Hematopoietic multipotent progenitor cell (in vitro differentiated cells): ENCODE measurements at places on chromosomes 11 and 22. TPM values are rescaled to one million over a fixed set of nuclear protein-coding genes. Genes with fewer than 3 reads are reported as not detected.

The ELF5 gene
- total RNA-seq, result not detected

- DNase-seq, result no peak
Measured at GRCh38 chr11:73493956-73494598, 103.8 kb downstream of the FAM168A start.

GRCh38 chr11:107041088-107041444 lies 22.8 kb upstream of the GUCY1A2 start:
- no peak for DNase-seq

The OTOG gene
- not detected for total RNA-seq

GRCh38 chr11:76523786-76524436 lies 79.1 kb downstream of the EMSY start:
- DNase-seq, result no peak

The MLC1 gene
- total RNA-seq, result 139 TPM

The DDT gene
- total RNA-seq, result 202 TPM

GRCh38 chr11:71532036-71532610 lies 5.1 kb downstream of the KRTAP5-7 start:
- DNase-seq, result no peak

GRCh38 chr11:128625326-128625725 lies 38.0 kb upstream of the ETS1 start:
- no peak for DNase-seq

DNA sequence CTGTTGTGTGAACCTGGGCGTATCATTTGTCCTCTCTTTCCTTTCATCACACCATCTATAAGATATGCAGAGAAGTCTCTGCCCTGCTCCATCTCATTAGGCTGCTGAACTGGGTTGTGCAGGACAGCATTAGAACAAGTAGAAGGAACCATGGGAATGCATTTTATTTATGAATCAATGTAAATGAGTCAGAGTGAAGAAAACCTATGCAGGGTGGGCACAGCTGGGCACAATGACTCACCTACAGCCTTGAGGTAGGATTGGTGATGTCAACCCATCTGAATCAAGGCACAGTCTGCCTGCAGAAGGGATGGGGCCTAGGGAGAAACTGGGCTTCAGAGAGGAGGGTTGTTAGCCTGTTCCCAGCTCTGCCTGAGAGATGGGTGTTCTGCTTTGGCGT lies 123.4 kb downstream of the CSNK2A3 start:
- DNase-seq, result no peak

The OR5AN1 gene
- not detected for total RNA-seq

DNA sequence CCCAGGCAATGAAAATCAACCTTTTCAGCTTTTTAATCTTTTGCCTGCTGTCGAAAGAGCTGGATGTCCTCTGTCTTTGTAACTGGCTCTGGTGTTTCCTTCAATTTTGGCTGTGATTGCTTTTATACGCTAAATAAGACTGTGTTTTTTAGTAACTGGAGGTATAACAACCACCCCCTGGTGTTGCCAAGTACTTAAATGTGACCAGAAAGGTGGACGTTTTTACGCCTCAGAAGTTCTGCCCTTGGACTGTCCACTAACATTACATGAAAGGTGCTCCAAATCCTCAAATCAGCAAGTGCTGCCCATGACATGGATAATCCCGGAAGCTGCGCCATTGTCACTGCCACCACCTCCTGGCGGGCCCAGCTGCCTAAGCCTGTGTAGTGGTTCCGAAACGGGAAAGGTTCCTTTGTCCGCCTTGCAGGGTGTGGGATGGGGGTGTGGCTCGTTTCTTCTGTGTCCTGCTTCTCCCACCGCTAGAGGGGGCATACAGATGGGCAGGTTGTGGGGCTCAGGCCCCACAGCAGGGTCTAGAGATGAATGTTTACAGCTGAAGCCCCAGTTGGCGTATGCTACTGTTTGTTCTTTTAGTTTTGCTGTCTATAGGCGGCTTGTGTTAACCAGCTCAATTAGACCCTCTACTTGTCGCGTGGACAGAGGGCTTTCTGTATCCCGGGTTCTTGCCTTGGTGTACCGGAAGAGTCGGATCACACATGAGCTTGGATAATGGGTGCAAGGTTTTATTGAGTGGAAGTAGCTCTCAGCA lies 82.2 kb upstream of the SEPTIN5 start:
- DNase-seq, result peak; percentile 75

DNA sequence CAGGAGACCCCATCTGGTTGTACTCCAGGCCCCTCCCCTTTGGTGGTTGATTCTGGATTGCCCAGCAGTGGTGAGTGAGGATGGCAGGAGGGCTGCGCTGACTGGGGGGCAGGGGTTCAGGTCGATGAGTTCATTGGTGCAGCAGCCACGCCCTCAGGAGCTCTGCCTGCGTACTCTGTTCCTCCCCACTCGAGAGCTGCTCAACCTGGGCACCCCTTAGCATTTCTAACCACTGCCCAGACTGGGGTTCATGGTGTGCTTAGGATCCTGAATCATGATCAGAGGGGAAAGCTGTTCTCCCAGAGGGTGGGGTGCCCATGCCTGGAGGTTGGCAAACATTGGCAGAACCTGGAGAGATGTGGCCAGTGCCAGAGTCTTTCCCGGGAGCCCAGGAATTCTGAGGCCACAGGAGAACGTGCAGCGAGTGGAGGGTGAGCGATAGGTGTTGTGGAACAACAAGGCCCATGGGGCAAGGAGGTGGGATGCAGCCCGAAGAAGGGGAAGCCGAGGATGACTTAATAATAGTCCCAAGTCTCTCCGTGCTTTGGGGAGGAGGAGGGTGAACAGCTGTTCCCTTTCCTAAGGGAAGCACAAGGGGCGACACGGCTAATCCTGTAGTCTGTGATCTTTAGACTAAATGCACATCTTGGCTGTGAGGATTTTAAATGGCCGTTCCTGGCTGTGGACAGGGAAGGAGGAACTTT lies 75.5 kb downstream of the SCN3B start:
- DNase-seq, result no peak
